IPS DF 6.9 (cell line): ENCODE measurements at places on chromosomes 3 and 15.

DNA sequence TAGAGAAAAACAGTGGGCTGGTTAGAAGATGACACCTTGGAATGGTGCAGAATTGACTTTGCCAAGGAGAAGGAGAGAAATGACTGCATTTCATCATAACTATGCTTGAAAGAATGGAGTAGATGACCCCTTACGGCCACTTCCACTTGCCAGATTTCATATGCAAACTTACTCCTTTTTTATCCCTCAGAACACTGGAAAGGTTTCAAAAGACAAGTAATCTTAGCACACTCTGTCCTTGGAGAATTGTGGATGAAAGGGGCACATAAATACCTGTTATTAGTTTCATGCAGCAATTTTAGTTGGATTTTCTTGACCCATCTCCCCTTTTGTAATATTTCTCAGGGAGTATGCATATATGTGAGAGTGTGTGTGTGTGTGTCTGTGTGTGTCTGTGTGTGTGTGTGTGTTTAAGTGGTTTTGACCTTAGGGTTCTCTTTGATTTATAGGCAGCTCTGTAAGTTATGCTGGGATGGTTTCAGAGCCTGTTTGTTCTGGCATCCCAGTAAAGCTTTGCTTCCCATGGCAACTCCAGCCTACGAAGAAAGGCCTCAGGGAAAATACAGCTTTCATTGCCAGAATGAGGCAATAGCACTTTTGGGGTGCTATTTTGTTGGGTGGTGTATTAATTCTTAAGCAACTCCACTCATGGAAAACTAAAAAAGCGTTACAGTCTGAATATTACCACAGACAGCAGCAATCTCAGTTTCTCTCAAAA is 122.2 kb upstream of the TP63 start:
- DNase-seq: no peak

DNA sequence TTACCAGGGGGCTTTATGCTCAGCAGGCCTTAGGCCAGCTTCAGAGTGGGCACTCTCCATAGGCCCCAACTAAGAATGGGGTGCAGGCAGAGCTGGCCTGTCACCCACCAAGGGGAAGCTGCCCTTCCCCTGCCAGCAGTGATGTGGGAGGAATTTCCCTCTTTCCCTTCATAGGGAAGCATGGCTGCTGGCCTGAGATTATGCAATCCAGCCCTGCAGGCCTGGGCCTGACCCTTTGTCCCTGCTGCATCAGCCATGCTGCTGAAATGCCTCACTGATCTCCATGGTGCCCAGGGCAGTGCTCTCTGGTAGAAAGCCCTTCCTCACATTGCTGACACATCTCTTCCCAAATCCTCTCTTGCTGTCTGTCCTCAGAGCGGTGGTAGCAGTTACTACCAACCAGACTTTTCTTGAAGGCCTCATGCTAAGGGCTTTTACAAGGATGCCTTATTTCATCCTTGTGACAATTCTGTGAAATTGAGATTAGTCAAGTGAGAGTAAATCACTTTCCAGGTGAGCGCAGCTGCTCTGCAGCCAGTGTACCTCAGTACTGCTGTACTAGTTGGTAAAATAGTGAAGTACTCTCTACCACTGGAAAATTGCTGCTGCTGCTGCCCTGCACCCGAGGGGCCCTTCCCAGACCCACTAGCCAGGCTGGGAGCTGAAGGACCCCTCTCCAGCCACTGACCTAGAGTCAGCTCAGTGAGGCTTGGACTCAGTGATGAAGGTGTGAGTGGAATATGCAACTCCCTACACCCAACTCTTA is 33.8 kb downstream of the MRAS start:
- no peak for DNase-seq

DNA sequence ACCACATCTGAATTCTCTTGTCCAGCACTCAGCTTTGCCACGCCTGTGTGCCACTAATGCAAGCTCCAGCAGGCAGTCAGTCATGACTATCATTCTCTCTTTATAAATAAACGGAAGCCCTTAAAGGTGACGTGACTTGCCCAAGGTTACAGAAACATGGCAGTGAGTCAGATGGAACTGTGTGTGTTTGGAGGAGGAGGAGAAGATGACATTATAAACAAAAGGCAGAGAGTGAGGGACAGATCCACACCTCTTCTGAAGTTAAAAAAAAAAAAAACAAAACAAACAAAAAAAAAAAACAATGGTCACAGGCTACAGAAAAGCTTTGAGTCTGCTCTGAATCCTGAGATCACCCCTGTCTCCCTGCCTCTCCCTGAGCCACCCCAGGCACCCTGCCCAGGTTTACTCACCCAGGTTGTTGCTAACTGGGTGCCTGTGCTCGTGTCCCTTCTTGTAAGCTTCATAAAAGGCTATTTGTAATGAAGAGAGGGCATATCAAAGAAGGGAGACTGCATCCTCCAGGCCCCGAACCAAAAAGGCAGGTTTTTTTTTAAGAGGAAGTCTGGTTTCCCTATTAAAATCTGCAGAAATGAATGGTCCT is 119.7 kb upstream of the PHLDB2 start:
- DNase-seq: no peak

DNA sequence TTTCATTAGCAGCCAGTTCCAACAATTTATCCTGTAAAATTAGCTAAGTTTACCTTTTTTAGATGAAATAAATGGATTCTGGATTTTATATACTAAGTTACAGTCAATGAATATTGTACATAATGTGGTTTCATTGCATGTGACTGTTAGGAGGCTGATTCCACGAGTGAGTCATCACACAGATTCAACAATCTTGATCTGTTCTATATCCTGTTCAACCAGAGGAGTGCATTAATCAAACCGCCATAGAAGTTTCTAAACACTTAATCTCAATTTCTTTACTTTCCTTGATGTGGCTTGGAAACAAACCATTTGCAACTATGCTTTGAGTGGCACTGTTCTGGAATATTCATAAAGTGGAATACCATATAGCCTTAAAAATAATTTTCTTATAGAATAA is 15.3 kb downstream of the DNAJC13 start:
- no peak for DNase-seq

GRCh38 chr3:40464339-40465110 is 7.4 kb downstream of the RPL14 start:
- no peak for DNase-seq

- no peak for DNase-seq
These were observed 8.1 kb upstream of the SLC9A9 start for GRCh38 chr3:143856252-143856970.

DNA sequence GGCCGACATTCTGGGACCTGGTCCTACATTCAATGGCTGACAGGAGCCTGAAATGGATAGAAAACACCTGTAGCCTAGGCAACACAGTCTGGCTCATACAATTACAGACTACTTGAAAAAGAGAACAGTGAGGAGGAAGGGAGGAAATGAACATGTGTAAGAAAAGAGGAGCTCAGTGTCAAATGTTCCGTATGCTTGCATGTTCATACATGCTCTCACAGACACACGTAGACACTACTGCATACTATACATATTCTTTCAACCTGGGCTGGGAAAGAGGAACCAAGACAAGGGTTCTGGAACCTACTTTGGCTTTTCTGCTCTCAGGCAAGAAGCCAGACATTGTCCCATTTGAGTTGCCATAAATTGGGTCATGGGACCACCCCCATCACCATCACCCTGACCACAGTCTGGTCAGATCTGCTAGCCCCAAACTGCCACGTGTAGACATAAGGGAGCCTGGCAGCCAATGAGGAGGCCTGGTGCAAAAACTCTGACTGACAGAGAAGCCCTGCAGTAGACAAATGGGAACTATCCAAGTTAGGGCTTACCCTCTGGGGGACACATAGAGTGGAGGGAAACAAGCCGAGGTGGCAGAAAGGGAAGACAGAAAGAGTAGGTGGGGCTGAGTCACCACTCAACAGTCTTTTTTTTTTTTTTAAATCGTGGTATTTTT is 310.0 kb downstream of the SHQ1 start:
- no peak for DNase-seq

DNA sequence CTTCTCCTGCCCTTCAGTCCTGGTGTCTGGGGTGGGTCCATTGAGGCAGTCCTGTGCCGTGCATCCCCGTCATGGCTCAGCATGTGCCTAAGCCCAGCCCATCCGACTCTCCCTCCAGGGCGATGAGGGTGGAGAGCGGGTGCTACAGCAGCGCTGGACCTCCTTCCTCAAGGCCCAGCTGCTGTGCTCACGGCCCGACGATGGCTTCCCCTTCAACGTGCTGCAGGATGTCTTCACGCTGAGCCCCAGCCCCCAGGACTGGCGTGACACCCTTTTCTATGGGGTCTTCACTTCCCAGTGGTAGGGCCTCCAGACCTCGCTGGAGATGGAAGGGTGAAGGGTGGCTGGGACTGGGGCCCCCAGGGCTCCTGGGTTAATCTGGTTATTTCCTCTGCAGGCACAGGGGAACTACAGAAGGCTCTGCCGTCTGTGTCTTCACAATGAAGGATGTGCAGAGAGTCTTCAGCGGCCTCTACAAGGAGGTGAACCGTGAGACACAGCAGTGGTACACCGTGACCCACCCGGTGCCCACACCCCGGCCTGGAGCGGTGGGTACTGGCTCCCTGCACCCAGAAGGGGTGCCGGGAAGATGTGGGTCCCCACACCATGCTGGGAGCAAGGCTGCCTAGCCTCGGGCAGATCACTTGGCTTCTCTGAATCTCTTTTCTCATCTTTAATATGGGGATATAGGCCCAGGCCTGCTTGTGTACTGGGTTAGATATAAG is 10.1 kb downstream of the CIB1 start:
- no peak for DNase-seq

DNA sequence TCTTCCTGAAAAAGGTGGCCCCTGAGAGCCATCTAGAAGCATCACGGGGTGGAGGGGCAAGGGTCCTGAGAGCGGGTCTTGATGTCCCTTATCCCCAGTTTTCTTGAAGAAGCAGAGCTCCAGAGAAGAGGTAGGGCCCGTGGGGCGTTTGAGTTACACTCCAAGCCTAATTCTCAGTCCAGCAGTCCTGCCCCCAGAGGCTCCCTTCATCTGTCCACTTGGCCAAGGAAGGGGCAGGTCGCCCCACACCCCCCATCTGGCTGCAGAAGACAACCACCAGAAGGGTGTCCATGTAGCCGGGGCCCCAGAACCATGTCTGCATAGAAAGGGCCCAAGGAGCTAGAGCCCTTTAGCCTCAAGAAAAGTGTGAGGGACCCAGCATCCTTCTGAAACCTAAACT is 25.5 kb upstream of the RPL32 start:
- no peak for DNase-seq

DNA sequence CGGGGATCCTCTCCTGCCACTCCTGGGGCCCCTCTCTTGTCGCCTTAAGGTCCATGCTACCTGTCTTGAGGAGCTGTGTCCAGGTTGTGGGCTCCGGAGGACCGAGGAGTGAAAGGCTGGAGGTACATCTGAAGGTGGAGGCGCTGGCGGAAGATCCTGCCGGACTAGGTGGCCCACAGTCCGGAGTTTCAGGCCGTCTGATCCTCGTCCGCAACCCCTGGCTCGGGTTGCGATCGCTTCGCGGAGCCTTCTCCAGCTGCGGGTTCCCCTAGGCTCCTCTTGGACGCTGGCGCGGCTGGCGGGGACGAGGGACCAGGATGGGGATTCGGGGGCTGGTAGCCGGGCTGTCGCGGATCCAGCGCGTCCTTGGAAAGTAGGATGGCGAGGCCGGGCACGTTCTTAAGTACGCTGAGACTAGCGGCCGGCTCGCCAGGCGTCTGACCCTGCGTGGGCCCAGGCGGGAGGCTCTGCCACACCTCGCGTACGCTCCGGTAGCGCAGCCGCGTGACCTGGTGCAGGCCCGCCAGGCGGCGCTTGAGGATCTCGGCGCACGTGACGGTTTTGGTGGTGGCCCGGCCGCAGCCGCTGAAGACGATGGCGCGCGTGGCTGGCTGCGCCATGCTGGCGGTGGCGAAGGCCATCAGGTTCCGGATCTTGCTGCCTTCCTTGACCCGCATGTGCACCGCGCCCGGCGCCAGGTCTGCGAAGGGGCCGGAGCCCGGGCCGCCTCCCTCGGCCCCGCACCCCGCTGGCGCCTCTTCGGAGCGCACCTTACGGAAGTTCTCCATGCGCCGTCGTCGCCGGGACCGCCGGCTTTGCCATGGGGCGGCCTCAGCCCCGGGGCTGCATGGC is 550 bp downstream of the RPP25 start:
- no peak for DNase-seq

GRCh38 chr3:126124896-126125295 is 41.0 kb upstream of the SLC41A3 start:
- no peak for DNase-seq

DNA sequence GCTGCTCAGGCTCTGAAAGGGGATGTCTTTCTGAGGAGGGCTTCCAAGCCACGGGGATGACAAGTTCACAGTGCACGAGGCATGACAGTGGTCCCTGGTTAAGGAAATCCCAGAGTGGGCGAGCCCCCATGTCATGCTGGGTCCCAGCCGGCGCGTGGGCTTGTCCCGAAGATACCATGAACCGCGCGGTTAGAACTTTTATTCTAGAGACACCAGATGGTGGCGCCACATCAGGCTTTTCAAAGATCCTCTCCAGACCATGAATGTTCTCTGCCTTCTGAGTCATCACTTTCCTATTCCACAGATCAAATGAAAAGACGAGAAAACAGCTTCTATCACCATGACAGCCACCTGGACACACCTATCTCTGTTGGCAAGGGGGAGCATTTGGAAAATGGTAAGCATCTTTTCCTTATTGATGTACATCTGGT is 227.8 kb upstream of the LYSMD4 start:
- no peak for DNase-seq

DNA sequence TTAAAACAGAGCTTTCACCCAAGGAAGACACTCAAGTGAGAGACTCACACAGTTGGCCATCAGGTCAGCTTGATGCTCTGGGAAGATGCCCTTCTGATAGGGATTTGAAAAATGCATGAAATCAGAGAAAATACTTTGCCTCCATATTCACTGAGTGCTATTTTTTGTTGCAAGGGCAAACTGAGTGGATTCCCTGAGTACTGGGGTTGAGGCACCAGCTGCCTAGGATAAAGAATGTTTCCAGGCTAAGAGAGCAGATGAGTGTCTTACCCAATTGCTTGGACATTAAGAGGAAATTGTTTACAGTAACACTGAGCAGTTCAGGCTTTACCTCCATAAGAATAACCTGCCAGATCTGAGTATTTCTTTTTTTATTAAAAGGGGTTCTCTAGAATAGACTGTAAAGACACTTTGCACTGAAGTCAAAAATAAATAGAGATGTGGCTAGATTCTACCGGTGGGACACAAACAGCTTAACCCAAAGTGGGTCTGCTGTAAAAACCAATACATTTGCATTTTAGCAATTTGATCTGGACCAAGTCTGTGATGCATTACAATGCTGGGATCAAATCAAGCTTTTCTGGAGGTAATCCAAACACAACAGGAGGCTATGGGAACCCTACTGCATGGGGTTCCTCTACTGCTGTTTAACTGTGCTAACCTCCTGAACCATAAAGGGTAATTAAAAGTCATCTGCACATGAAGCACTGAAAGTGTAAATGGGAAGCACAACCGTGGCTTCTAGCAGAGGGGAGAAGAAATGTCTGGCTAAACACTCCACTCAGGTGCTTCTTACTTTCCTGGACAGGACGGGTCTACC is 238.8 kb upstream of the WNT5A start:
- DNase-seq: no peak
